ENCODE measurements at places on chromosomes 2 and 18. TPM values are rescaled to one million over a fixed set of nuclear protein-coding genes. Genes with fewer than 3 reads are reported as not detected.
A peak's percentile ranks its signal among the peaks of the same experiment; 100 is the strongest.

Gene CPO
- 0.19 TPM for total RNA-seq

GRCh38 chr2:85401464-85401805, 8.7 kb downstream of the CAPG start:
- H3K27me3 ChIP-seq: no peaks in the 10 kb centered on the region
- no peaks in the 10 kb centered on the region for H3K36me3 ChIP-seq
- no peak for DNase-seq
- peaks cover 20% of the 10 kb centered on the region for H3K4me1 ChIP-seq

DNA sequence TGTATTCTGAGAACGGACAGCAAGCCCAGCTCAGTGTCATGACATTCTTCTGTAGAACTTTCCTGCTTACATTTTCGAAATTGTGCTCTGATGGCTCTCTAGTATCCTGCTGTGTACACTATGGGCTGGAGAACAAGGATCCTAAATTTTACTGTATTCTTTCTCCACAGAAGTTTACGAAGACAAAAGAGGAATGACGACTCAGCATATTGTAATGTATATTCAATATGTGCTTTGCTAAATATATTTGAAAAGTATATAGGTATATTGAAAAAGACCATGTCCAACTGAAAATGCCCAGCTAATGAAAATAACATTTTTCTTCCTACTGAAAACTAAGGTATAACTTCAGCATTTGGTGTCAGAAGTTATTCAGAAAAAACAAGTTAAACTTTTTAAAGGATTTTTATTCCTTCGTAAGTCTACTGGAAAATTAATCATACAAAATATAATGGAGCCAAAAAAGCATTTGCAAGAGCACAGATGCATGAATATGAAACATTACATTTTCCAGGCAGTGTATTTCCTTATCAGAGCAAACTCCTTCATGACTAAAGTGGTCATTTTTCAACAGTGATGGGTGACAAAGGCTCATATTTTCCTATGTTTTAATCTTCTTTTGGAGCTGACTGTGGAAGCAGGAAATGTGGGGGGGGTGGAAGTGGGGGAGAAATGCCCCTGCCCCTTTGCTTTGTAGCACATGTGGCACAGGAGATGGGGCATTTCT, 143.8 kb upstream of the THUMPD2 start:
- no peak overlapping the region for H3K4me3 ChIP-seq
- H3K4me1 ChIP-seq: peaks cover 25% of the 10 kb centered on the region
- no peaks in the 10 kb centered on the region for H3K36me3 ChIP-seq
- DNase-seq: no peak

- H3K36me3 ChIP-seq: peaks cover 2% of the 10 kb centered on the region
- no peak for DNase-seq
- no peaks in the 10 kb centered on the region for H3K27me3 ChIP-seq
- H3K4me1 ChIP-seq: no peaks in the 10 kb centered on the region
Observed at GRCh38 chr18:79490626-79491041, 94.9 kb downstream of the NFATC1 start.

GRCh38 chr2:154882725-154883124, 184.2 kb downstream of the KCNJ3 start:
- H3K4me3 ChIP-seq: no peak overlapping the region
- H3K27ac ChIP-seq: no peak overlapping the region
- no peaks in the 10 kb centered on the region for H3K4me1 ChIP-seq
- no peak for DNase-seq

GRCh38 chr18:45069546-45069945, 388.9 kb downstream of the SETBP1 start:
- no peak overlapping the region for H3K4me3 ChIP-seq
- DNase-seq: no peak
- H3K4me1 ChIP-seq: no peaks in the 10 kb centered on the region
- H3K27me3 ChIP-seq: no peaks in the 10 kb centered on the region
- H3K36me3 ChIP-seq: no peaks in the 10 kb centered on the region
- no peak overlapping the region for H3K27ac ChIP-seq

- DNase-seq: no peak
- H3K4me1 ChIP-seq: no peaks in the 10 kb centered on the region
- no peak overlapping the region for H3K27ac ChIP-seq
- H3K4me3 ChIP-seq: no peak overlapping the region
Observed at GRCh38 chr2:111930409-111930808, 32.0 kb downstream of the MERTK start.

- H3K4me1 ChIP-seq: no peaks in the 10 kb centered on the region
- no peaks in the 10 kb centered on the region for H3K36me3 ChIP-seq
- no peak overlapping the region for H3K27ac ChIP-seq
- no peaks in the 10 kb centered on the region for H3K27me3 ChIP-seq
- H3K4me3 ChIP-seq: no peak overlapping the region
Observed at GRCh38 chr2:100529900-100530299, 32.9 kb upstream of the PDCL3 start.

Gene MOGAT1
- total RNA-seq: not detected

Gene SRD5A2
- 0.28 TPM for total RNA-seq

GRCh38 chr2:139492131-139492680, 712.0 kb upstream of the NXPH2 start:
- H3K27ac ChIP-seq: no peak overlapping the region
- no peak for DNase-seq
- H3K36me3 ChIP-seq: no peaks in the 10 kb centered on the region
- no peak overlapping the region for H3K4me3 ChIP-seq
- no peaks in the 10 kb centered on the region for H3K4me1 ChIP-seq

DNA sequence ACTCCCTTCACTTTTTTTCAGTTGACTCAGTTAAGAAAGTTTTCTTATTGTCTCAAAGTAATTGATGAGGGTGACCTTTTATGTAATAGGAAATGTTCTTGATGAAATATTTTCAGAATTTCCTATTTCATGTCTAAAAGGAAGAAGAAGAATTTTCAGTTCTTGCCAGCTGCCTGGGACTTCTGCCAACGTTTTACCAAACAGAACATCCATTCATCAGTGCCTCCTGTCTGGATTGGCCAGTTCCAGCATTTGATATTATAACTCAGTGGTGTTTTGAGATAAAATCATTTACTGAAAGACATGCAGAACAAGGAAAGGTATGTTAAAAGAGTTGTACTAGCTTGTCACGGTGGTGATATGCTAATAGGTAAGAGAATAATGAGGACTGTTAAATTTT, 104.7 kb upstream of the MYO3B start:
- no peak for DNase-seq
- no peak overlapping the region for H3K27ac ChIP-seq
- no peaks in the 10 kb centered on the region for H3K36me3 ChIP-seq
- H3K27me3 ChIP-seq: no peaks in the 10 kb centered on the region
- H3K4me3 ChIP-seq: no peak overlapping the region

Gene ACTG2
- 0.61 TPM for total RNA-seq

Gene HOXD13
- not detected for total RNA-seq

DNA sequence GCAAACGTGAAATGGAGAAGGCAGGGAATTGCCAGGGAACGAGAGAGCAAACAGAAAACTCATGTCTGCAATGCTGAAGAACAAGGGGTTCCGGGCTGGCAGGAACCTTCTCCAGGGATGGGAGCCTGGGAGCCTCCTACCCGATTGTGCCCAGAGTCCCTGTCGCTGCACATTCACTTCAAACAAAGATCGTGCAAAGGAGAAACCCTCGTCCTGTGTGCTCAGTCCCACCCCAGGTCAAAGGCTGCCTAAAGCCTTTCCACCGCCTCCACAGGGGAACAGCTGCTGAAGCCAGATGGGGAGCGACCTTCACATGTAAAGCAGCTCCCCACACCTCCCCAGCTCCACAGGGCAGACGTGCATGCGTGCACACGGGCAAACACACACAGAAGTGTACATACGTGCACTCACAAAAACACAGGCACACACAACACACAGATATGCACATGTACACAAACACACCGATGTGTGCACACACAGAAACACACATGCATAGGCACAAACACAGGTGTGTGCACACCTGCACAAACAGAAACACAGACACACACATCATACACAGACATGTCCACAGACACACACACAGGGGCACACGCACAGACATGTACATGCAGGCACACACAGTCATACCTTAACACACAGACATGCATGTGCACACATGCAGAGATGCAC, 460.1 kb upstream of the SALL3 start:
- H3K27me3 ChIP-seq: no peaks in the 10 kb centered on the region
- H3K36me3 ChIP-seq: no peaks in the 10 kb centered on the region
- H3K4me1 ChIP-seq: no peaks in the 10 kb centered on the region
- no peak for DNase-seq

- no peaks in the 10 kb centered on the region for H3K27me3 ChIP-seq
- DNase-seq: no peak
- H3K27ac ChIP-seq: no peak overlapping the region
- no peak overlapping the region for H3K4me3 ChIP-seq
- H3K4me1 ChIP-seq: no peaks in the 10 kb centered on the region
Observed at GRCh38 chr2:231117148-231117547, 7.7 kb downstream of the HTR2B start.

Gene GGCX
- total RNA-seq: 16.5 TPM

- H3K36me3 ChIP-seq: no peaks in the 10 kb centered on the region
- H3K27ac ChIP-seq: peak overlapping the region; percentile 72
- peak; percentile 66 for DNase-seq
- peak overlapping the region; percentile 3 for H3K4me3 ChIP-seq
- no peaks in the 10 kb centered on the region for H3K27me3 ChIP-seq
- H3K4me1 ChIP-seq: peaks cover 15% of the 10 kb centered on the region
Observed at GRCh38 chr2:57549642-57550102, 496.9 kb upstream of the VRK2 start.

DNA sequence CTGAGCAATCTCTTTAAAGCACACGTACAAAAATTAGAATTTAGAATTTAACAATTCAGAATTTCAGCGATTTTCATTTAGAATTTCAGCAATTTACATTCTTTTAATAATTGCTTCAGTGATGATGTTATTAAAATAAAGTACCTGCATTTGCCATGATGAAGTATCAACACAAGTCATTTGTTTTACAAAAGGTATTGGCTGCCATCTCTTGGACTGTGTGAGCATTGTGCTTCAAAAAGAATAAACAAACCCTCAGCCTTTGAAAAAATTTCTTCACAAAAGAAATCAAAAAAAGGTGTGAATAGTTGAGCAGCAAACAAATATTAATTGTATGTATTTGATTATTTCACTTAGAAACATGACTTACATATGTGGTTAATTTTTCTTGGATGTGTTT, 27.1 kb upstream of the ZC3H15 start:
- H3K27ac ChIP-seq: no peak overlapping the region
- H3K27me3 ChIP-seq: no peaks in the 10 kb centered on the region
- H3K4me3 ChIP-seq: no peak overlapping the region

- H3K4me3 ChIP-seq: no peak overlapping the region
- peak overlapping the region; percentile 98 for H3K27ac ChIP-seq
- peaks cover 21% of the 10 kb centered on the region for H3K4me1 ChIP-seq
- no peaks in the 10 kb centered on the region for H3K27me3 ChIP-seq
- H3K36me3 ChIP-seq: no peaks in the 10 kb centered on the region
- peak; percentile 48 for DNase-seq
Observed at GRCh38 chr2:100580367-100581276, 17.8 kb downstream of the PDCL3 start.

GRCh38 chr2:105765415-105766299, 20.9 kb downstream of the NCK2 start:
- H3K27ac ChIP-seq: no peak overlapping the region
- DNase-seq: no peak
- peaks cover 12% of the 10 kb centered on the region for H3K36me3 ChIP-seq
- H3K27me3 ChIP-seq: no peaks in the 10 kb centered on the region
- no peak overlapping the region for H3K4me3 ChIP-seq

Gene TGFA
- total RNA-seq: 1.6 TPM

DNA sequence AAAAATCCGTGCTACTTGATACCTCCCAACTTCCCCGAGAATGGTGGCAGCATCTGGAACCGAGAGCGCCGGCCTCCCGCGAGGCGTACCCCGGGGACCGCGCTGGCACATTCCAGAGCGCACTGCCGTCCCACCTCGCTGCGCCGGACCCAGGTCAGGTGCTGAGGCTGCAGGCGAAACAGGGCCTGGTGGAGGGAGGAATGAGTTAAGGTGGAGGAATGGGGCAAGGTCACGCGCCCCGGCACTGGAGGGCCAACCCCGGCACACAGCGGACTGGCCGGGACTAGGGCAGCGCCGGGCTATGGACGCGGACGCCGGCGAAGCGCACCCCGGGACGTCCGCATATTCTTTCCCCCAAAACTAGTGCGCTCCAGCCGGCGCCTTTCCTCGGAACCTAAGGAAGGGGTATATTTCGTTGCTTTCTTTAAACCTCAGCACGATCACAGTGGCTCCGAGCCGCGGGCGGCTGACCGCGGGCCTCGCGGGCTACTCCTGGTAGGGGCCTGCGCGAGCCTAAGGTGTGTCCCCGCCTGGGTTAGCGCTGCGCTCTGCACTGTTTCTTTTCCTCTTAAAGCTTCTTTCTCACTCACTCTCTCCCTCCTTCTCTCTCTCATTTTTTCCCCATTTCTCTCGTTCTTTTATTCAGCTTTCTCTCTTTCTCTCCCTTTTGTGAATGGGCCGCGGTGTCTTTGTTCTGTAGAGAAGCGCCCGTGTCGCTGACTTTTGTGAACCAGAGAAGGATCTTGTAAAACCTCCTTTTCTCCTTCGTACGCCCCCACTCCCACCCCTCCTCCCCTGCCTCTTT, 2.1 kb upstream of the OTX1 start:
- no peak overlapping the region for H3K27ac ChIP-seq
- peaks cover 90% of the 10 kb centered on the region for H3K27me3 ChIP-seq
- peaks cover 25% of the 10 kb centered on the region for H3K4me1 ChIP-seq

Gene NAT8
- total RNA-seq: not detected

GRCh38 chr2:60677356-60677755, 78.7 kb upstream of the PAPOLG start:
- H3K4me3 ChIP-seq: no peak overlapping the region
- no peaks in the 10 kb centered on the region for H3K36me3 ChIP-seq
- no peaks in the 10 kb centered on the region for H3K27me3 ChIP-seq
- H3K4me1 ChIP-seq: no peaks in the 10 kb centered on the region
- DNase-seq: no peak

All from thymus (tissue), 14 donors.